Amniotic stem cell (primary cell): ENCODE measurements at places on chromosomes 5 and 9.

DNA sequence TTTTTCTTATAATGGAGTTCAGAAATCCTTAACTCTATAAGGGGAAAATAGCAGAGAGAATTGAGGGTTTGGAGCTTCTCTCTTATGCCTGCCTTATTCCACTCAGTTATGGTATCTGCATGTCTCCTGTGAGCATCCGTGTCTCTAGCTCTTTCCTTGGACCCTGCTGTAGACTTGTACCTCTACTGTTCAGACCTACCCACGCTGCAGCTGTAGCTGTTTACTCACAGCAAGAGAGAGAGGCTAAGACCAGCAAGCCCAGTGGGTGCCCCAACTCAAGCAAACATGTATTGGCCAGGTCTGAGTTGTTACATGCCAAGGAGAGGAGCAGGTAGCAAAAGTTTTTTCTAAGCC lies 7.1 kb upstream of the PCSK1 start:
- DNase-seq: no peak

GRCh38 chr9:3508521-3509291 lies 17.1 kb downstream of the RFX3 start:
- no peak for DNase-seq

DNA sequence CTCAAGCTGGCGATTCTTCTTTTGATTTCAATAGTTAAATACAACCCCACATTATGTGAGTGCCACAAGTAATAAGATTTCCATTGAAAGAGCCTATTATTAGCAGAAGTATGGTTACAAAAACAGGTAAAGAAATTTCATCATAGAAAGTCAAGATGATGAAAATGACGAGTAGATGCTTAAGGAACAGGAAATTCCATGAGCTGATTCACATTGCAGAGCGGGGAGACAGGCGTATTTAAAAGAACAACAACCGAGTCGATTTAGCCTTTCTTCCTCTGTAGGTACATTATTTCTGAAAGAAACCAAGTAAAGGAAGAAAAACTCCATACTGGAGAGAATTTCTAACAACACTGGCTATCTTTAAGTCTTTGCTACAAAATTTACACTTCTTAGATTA lies 310.4 kb downstream of the SLF1 start:
- DNase-seq: no peak

DNA sequence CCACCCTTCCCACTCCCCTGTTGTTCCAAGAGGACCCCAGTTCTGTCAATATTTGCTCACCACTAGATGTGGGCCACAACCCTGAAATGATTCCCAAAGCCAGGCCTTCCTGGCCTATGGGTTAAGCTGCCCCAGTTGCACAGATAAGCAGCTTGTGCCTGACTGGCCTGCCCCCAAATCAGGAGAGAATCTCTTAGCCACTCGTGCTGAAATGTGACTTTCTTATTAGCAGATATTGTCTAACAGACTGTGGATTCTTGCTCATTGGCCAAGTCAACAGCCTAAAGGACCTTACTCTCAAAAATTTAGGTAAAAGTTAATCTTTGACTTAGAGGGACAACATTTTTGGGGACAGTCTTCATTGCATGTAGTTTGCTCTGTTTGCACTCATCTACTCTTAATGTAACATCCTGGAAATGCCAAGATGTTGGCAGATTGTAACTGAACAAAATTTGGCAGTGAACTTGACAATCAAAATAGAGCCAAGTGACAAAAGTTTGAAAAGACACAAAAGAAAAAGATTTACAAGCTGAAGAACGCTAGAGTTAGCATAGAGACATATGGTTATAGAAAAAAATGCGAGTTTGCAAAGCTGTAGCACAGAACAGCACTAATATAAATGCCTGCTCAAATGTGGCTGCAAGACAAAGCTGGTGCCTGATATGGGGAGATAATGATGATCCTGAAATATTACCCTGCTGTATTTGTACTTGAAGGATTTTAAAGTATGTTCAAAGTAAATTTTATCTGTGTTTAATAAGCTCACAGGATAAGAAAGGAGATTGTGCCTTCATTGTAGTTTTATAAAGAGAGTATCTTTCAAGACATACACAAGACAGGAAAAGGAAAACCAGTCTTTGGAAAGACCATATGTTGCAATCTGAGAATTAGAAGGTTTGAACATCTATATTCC lies 29.0 kb upstream of the FSD1L start:
- DNase-seq: no peak

- DNase-seq: no peak
These were observed 16.1 kb upstream of the CRB2 start for GRCh38 chr9:123339666-123340510.

- no peak for DNase-seq
These were observed 6.0 kb upstream of the C1QTNF2 start for GRCh38 chr5:160376416-160376815.

- no peak for DNase-seq
These were observed 17.7 kb downstream of the STK10 start for GRCh38 chr5:172170251-172170701.

DNA sequence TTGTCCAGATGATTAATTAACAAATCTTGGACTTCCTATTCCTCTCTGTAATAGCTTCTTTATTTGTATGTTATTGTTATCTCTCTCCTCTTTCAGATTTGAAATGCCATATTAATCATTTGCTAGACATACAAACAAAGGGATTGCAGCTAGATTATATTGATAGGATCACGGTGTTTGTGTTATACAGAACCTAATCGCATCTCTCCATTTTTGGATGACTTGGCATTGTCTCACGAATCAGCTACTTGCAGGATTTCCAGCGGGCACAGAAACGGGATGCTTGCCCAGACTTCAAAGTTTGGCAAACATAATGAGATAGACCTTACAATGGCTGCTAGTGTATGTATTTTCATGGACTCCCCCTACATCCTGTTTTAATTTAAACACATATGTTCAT lies 368.1 kb downstream of the TLE4 start:
- DNase-seq: no peak

- DNase-seq: no peak
These were observed 12.8 kb upstream of the NDFIP1 start for GRCh38 chr5:142095651-142096330.
